ENCODE measurements at places on chromosomes 1 and 21.

GRCh38 chr1:199976496-199977144 is 50.9 kb upstream of the NR5A2 start:
- no peak for DNase-seq

DNA sequence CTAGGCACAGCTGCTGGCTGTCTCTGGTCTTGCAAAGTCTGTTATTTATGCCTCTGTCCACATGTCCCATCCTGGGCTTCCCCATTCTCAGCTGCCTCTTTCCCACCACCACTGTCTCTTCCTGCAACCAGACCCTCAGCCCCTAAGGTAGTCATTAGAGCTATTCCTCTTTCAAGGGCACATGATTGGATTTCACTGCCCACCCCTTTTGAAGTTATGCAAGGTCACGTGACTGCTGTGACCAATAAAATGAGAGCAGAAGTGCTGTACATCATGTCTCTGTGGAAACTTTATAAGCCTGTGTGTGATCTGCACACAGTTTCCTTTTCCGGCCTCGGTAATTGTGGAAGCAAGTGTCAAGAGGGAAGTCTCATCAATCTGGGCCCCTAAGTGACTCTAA is 136.6 kb upstream of the HMGB4 start:
- DNase-seq = no peak

DNA sequence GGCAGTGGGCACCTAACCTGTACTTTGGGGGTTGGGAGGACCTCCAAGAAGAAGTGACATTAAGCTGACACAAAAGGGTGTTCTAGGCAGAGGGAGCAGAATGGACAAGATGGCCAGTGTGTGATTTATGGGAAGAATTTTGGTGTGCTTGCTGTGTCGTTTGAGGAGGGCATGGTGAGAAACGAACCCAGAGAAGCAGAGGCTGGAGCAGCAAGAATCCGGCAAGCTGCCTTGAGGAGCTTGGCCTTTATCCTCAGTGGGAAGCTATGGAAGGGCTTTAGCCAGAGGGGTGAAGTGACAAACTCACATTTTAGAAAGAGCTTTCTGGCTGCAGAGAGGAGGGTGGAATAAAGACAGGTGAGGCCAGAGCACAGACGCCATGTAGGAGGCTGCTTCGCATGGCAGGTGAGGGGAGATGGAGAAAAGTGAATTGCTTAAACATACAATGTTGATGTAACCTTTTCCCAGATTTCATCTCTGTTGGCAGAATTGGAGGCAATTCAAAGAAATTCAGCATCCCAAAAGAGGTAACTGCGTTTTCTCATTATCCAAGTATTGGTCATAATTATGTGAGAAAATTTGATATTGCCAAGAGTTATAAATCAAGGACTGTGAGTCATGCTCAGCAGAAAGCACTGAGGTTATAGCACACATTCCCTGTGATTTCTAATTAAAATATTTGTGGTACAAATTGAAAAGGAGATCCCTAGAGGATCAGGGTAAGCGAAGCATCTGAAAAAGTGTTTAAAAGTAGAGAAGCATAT is 26.5 kb downstream of the TRIM45 start:
- DNase-seq = no peak

DNA sequence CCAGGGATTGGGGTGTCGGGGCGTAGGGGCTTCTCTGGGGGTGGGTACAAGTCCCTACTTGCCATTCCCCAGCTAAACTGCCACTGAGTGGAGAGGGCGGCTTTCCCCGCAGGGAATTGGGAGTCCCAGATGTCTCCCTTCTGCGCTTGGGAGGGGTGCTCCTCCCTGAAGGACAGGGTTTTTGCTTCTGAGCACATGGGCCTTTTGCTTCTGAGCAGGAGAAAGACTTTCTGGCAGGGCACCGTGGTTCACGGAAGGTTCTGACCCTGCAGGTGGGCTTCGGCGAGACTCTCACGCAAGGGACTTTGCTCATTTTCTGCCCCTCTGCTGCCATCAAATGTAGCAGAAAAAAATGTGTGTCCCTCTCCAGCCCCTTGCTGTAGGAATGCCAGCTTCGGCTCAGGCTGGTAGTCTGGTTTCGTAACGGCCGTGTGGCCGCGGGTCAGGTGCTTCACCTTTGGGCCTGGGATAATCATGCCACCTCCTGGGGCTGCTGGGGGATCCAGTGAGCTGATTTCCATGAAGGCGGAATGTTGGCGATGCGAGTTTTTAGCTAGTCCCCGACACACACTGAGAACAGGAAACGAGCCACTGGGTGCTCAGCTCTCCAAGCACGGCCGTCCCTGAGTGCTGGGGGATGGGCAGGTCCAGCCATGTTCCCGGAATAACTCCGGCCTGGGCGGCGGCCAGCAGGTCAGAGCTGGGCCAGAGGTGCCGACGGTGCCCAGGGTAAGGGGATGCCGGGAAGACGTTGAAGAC is 364.0 kb downstream of the CAMTA1 start:
- DNase-seq = no peak

DNA sequence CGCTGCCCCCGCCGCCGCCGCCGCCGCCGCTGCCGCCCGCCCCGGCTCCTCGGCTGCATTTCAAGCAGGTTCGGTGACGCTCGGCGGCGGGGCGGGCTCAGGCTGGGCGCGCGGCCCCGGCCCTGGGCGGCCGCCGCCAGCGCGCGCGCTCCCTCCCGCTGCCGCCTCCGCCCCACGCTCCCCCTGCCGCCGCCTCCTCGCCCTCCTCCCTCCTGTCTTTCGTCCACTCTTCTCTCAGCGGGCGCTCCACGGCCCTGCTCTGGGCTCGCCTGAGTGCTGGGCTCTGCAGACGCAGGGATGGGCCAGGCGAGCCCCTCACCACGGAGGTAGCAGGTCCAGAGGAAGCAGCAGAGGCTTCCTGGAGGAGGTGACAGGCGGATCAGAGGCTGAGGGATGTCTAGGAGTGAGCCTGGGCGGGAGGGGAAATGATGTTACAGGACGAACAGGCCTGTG is at the start of gene LRP8:
Gene LRP8 (minus strand): TSS at position 62 of the 453 bp plus-strand sequence. CDS start 158 bp downstream, outside the sequence.
- DNase-seq = no peak

GRCh38 chr1:21005466-21006239 is 171.0 kb downstream of the EIF4G3 start:
- DNase-seq = no peak

- no peak for DNase-seq
These were observed 31.9 kb upstream of the PKP1 start for GRCh38 chr1:201251411-201251810.

GRCh38 chr21:36456729-36457414 is 23.1 kb downstream of the CLDN14 start:
- DNase-seq = no peak

DNA sequence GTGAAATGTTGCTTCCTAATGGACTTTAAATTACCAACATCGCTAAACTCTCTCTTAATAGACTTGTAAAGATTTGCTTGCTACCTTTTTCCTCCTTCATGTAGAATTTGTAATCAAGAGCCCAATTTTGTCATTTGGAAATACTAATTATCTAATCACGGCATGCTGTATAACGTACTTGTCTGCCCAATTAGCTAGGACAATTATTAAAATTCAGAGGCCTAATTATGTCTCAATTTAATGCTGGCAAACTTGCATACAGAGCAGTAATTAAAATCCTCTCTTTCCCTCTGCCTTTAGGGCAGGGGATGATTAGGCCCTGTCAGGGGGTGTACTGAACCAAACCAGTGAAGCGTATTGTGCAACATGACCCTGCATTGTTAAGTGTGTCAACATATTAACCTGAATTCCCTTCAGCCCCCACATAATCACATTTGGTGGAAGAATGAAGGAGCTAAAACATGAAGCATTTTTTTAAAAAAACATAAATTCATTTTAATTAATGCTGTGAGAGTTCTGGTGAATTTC is 137.4 kb upstream of the BARHL2 start:
- no peak for DNase-seq
